ENCODE measurements at places on chromosomes 1 and 21.

- no peak for DNase-seq
Observed at GRCh38 chr1:233905416-233906051, 1.1 kb downstream of the SLC35F3 start.

DNA sequence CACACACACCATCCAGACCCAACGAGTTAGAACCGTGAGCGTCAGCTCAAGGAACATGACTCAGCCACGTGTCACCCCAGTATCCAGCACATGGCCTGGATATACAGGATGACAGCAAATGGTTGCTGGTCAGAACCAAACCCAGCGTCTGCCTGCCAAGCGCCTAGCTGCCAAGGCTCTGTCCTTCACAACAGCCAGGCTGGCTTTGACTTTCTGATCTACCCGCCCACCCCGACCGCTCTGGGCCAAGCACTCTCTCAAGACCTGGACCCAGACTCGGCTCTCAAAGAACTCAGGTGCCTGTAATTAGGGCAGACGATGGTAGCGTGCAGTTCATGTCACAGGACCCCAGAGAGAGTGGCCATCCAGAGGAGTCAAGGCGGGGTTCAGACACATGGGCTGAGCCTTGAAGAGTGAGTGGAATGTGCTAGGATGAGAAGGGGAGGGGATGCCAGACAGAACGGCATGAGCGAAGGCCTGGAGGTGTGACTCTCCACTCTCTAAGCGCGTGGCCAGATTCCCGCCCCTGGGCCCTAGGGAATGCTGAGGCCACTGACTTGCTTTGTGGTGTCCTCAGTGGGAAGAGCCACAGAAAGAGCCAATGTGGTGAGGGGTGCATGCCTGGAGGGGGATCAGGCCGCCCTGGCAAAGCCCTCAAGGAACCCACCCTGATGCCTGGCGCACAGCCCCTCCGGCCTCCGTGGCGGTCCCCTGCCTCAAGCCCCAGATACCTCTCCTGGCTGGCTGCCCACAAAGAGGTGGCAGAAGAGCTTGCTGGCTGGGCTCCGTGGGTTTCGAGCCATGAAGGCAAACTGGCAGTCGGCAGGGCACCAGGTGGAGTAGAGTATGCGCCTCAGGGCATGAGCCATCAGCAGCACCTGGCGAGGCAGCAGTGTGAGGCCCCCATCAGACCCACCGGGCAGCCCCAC is 7.0 kb downstream of the SH2D5 start:
- no peak for DNase-seq

DNA sequence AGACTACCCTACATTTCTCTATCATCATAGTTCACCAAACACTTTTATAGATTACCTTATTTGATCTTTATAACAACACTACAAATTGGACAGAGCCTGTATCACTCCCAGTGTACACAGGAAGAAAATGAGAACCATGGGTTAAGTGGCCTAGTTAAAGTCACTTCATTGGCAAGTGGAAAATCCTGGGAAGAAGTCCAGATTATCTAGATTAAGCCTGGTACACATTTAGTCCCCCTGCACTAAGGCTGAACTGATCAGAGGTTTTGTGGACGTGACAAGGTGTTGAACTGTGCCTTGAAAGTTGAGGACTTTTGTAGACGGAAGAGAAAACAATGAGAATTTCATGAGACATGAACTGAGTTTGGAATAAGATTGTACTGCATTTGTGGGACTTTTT is 7.5 kb upstream of the USH2A start:
- DNase-seq: no peak

DNA sequence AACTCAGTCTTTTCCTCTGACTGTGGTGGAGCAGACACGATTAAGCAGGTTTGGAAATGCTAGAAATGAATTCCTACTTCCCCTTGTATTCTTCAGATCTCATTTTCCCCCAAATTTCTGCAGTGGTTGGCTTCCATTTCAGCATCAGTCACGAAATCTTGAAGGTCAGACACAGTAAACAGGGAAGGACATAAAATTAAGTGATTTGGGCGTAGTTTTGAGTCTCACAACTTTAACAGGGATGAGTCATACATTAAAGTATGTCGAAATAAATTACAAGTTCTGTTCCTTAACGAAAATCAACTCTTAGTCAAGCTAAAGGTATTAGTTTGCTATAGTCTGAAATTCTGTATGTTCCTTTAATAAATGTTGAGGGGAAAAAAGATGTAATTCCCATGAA is 61.1 kb downstream of the HNRNPR start:
- DNase-seq: no peak

GRCh38 chr21:46634427-46634826 is 1.0 kb upstream of the PRMT2 start:
- DNase-seq: no peak

- DNase-seq: no peak
Observed at GRCh38 chr1:22275167-22275566, 132.3 kb upstream of the WNT4 start.

GRCh38 chr21:34116569-34116968 is 43.2 kb downstream of the MRPS6 start:
- DNase-seq: no peak

DNA sequence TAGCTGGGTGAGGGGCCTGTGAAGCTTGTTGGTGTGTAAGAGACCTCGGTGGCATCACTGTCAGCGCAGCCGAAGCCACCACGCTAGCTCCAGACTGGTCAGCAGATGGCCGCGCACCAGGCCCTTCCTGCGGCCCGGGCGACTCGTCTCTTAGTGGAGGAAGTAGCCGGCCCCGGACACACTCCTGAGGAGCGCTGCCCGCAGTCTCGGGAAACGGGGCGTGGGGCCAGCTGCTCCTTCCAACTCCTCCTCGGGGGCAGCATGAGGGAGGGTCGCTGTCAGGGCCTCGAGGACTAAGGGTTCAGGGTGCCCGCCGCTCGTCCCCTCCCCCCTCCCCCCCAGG is 20.4 kb downstream of the H3-3A start:
- DNase-seq: no peak

DNA sequence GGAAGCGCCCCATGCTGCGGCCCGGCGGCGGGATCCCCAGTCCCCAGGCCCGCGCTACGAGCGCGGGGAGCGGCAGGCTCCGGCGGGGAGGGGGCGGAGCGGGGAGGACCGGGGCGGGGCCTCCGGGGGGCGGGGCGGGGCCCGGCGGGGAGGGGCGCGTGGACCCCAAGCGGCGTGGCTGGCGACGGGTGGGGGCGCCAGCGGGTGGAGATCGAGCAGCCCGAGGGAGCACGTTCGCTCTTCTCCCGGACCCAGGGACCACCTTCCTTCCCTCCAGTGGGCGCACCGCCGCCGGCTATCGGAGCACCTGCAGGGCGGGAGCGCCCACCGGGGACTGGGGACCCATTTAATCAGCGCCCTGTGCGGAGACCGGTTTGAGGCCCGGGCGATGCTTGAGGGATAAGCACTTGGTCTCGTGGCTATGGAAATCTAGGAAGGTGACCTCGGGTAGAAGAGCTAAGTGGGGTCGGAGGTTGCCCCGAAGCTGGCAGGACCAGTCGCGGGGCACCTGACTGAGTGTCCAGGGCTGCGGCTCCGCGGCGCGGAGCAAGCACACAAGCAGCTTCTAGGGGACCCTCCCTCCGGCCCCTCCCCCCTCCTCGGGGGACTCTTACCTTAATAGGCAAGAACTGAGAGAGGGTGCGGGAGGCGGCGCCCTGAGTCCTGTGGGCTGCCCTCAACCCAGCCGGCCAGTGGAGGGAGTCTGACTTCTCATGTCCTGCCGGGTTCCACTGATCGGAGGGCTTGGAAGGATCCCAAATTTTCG is at the start of gene TSPAN2:
Gene TSPAN2, minus strand, starts transcription at position 84 of the 766 bp plus-strand sequence. Its CDS starts 71 bp downstream, at position 13.
- peak; percentile 71 for DNase-seq

DNA sequence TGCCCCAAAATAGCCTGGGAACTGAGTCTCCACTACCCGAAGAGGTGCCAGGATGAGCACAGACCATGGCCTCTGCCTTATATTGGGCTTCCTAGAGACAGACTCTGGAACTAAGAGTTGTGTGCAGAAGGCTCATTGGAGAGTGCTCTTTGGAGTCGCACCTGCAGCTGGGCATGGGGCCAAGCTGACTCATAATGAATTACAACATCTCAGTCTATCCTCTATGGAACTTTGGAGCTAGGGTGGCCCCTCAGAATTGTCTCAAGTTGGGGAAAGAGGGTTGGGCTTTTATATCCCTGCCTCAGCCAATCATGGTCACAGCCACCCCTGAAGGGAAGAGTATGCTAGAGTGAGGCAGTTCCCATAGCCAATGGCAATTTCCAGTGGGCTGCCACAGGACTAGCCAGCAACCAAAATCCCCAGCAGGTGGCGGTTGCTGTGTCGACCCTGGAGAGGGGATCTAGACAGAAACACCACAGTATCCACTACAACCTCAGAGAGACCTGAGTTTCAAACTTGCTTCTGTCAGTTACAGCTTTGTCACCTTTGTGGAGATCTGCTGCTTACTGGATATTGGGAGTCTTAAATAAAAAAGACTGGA is 93.8 kb downstream of the DMRTA2 start:
- no peak for DNase-seq

GRCh38 chr1:72930528-72930927 is 648.2 kb upstream of the NEGR1 start:
- DNase-seq: no peak

DNA sequence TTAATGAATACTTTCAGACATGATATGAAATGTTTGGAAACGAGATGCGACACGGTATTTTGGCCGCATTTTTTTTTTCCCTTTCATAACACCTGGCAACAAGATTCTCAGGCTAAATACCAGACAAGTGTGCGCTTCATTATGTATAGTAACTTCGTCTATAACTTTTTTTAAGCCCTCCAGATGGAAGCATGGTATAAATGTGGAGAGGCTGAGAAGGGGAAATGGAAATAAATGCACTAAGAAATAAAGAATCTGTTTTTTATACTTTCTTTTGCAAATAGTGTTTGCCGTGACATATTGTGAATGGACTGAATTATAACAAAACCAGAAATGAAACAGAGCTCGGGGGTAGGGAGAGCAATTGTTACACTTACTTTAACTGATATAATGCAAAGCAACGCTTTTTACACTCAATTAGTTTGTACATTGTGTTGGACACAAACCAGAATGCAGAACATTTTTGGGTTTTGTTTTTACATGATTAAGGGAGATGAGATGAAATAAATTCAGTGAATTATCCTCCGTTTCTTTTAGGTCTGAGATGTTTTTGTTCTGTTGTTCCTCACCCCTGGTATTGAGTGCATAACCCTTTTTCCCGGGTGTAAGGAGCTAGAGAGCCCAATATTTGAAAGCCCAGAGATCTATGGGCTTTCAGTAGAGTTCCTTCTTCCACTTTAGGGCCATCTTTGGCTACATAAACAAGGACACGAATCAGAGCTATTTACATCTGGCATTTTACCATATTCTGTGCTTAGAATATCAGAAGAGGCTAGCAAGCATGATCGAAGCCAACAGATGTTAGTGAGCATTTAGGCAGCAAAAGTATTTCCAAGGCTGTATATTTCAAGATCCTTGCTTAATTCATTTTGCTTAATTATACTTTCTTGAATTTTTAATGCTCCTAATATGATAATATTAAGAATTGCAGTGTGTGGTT is 478.0 kb downstream of the CAMTA1 start:
- peak; percentile 80 for DNase-seq

DNA sequence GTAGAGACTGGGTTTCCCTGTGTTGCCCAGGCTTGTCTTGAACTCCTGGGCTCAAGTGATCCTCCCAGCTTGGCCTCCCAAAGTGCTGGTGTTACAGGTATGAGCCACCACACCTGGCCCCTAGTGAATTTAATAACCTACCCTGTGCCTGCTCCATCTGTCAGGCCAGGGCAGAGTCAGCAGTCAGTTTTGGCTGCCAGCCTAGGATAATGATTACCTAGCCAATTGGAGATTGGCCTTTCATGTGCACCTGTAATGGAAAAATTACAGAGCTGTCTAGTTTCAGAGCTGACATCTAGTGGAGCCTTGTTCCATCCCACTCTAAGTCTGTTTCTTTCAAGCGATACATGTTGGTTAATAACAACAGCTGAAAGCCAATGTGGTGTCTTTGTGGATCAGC is 92.0 kb downstream of the DIRAS3 start:
- no peak for DNase-seq

- DNase-seq: no peak
Observed at GRCh38 chr1:207822124-207822601, 70.3 kb downstream of the CD46 start.

GRCh38 chr1:168408884-168409283 is 128.2 kb downstream of the TBX19 start:
- no peak for DNase-seq

DNA sequence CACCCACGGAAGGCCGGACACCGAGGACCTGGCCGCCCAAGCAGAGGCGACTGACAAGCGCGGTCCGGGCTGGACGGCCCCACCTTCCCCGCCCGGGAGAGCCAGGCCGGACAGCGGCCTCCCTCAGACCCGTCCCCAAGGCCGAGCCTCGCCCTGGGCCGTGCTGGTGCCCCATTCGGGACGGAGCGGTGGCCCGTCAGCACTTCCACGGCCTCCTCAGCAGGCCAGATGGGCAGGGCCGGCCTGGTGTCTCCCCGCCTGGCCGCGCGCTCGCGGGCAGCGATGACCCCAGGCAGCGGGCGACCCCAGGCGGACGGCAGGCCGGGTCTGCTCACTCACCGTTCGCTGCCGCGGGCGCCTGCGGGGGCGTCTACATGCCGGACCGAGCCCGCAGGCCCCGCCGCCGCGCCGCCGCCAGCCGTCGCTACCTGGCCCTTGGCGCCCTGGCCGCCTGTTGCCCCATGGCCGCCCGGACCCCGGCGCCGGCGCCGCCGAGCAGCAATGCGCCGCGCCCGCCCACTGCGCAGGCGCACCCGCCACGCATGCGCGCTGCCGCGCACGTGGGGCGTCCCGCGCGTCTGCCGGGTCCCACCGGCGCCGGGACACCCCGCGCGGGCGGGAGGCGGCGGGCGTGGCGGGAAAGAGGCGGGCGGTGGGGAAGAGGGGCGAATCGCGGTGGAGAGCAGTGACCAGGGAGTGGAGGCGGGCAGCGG is at the start of gene NADK:
Gene NADK, minus strand, starts transcription at position 521 of the 713 bp plus-strand sequence. CDS start 13,064 bp downstream, outside the sequence.
- DNase-seq: peak; percentile 96

GRCh38 chr1:7485086-7485780 is 285.9 kb upstream of the VAMP3 start:
- DNase-seq: no peak

DNA sequence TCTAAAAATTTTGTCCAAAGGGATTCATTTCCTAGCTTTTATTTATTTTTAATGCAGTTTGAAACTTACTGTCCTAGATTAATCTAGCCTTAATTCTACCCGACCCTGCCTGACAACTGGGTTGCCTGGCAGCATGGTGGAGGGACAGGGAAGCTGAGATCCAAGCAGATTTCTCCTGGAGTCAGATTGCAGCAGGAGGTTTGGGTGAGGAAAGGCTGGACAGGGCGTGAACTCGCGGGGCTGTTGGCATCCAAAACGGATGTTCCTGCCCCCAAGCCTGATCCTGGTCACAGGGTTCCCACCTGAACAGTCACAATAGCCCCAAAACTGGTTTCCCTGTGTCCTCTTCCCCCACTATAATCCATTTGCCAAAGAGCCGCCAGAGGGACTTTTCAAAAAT is 23.2 kb downstream of the TCEA3 start:
- DNase-seq: no peak

DNA sequence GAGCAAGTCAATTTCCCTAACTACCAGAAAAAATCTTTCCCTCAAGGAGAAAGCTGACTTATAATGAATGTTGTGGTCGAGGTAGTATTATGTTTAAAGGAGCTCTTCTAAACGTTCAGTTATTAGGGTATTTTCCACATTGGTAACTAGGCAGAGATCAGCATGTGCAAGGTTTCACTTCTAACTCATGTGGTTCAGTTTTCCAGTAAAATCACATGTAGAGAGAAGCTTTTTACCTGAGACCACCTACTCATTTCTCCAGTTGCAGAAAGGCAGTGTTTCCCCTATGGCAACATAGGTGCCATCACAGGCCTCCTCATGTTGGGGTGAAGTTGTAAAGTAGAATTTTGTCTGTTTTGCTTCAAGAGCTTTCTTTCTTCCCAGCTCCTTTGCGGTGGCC is 23.7 kb downstream of the IL23R start:
- no peak for DNase-seq

GRCh38 chr1:117059334-117059677 is 820 bp upstream of the TTF2 start:
- DNase-seq: peak; percentile 85

- no peak for DNase-seq
Observed at GRCh38 chr1:245225322-245226202, 70.8 kb downstream of the KIF26B start.
